ENCODE measurements at places on chromosomes 1 and 21. TPM values are rescaled to one million over a fixed set of nuclear protein-coding genes. Genes with fewer than 3 reads are reported as not detected.

The PLPP3 gene
- total RNA-seq, result 29.0 TPM

- no peaks in the 10 kb centered on the region for H3K4me1 ChIP-seq
- no peak overlapping the region for H3K27ac ChIP-seq
- H3K4me3 ChIP-seq, result no peak overlapping the region
- DNase-seq, result no peak
- no peaks in the 10 kb centered on the region for H3K27me3 ChIP-seq
- H3K36me3 ChIP-seq, result no peaks in the 10 kb centered on the region
Measured at GRCh38 chr1:67299296-67299695, 8.4 kb upstream of the IL12RB2 start.

The TAS1R3 gene
- total RNA-seq, result 0.56 TPM

DNA sequence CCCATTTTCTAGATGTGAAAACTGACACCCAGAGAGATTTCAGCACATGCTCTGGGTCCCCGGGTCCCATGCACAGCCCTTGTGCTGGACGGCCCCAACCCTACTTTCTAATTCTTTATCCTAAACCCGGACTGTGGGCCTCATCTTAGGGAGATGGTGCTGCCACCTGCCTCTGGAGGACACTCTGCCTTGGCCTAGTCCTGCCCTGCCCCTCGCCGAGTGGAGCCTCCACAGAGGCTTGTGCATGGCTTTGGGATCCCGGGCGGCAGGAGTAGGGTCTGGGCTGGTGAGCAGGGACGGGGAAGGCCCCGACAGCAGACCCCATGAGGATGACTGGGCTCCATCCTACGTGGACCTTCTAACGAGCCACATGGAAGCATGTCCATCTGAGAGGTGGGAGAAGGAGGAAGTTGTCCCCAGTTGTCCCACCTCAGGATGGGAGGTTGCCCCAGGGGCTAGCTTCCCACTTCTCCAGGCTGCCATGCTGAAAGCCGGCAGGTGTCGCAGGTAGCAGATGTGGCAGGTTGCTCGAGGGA lies 12.4 kb downstream of the MX2 start:
- peaks cover 15% of the 10 kb centered on the region for H3K36me3 ChIP-seq
- no peaks in the 10 kb centered on the region for H3K27me3 ChIP-seq
- H3K4me3 ChIP-seq, result no peak overlapping the region
- no peak for DNase-seq

The HEYL gene
- 2.2 TPM for total RNA-seq

All from suprapubic skin (tissue), 4 donors.